Activated naive CD4-positive, alpha-beta T cell treated with anti-CD3 and anti-CD28 coated beads, Interleukin-2, amount 50 U/mL, for 72 hours (primary cell): ENCODE measurements at places on chromosomes 6 and 20. TPM values are rescaled to one million over a fixed set of nuclear protein-coding genes. Genes with fewer than 3 reads are reported as not detected.

MUCL3 gene
- not detected for total RNA-seq

KIF16B gene
- total RNA-seq, result 8.3 TPM

HNF4A gene
- total RNA-seq, result not detected

PPP1R3G gene
- total RNA-seq, result 0.07 TPM

SLC17A1 gene
- not detected for total RNA-seq

TRIM10 gene
- 0.70 TPM for total RNA-seq
